ENCODE measurements at places on chromosomes 16 and 17.

- no peak for DNase-seq
These were observed 115.3 kb downstream of the NOG start for GRCh38 chr17:56708670-56709410.

GRCh38 chr17:16484445-16485175, 7.4 kb downstream of the LRRC75A start:
- no peak for DNase-seq

DNA sequence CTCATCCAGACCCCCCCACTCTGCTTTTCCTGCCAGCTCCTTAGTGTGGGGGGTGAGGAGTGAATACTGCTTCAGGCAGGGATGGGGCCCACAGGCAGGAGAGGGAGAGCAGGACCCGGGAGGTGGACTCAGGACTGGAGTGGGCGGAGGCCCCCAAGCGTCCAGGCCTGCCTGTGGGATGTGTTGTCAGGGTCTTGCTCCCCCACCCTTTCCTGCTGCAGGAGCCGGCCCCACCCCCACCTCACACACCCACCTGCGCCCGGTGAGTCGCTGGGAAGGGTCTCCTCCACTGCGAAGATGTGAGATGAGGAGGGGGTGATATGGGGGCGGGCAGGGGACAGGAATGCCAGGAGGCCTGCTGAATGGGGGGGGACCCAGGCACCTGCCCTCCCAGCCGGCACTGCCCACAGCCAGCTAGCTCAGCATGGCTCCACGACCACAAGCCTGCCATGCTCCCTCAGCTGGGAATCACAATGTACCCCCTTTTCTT, 1.1 kb downstream of the FAM171A2 start:
- DNase-seq: no peak

GRCh38 chr17:80460429-80460834, 16.0 kb downstream of the NPTX1 start:
- no peak for DNase-seq

- no peak for DNase-seq
These were observed 232.1 kb upstream of the CACNG5 start for GRCh38 chr17:66602659-66603384.

GRCh38 chr17:1498869-1499268, 6.4 kb upstream of the MYO1C start:
- no peak for DNase-seq

GRCh38 chr16:15752717-15753488, 102.9 kb downstream of the NDE1 start:
- DNase-seq: no peak

DNA sequence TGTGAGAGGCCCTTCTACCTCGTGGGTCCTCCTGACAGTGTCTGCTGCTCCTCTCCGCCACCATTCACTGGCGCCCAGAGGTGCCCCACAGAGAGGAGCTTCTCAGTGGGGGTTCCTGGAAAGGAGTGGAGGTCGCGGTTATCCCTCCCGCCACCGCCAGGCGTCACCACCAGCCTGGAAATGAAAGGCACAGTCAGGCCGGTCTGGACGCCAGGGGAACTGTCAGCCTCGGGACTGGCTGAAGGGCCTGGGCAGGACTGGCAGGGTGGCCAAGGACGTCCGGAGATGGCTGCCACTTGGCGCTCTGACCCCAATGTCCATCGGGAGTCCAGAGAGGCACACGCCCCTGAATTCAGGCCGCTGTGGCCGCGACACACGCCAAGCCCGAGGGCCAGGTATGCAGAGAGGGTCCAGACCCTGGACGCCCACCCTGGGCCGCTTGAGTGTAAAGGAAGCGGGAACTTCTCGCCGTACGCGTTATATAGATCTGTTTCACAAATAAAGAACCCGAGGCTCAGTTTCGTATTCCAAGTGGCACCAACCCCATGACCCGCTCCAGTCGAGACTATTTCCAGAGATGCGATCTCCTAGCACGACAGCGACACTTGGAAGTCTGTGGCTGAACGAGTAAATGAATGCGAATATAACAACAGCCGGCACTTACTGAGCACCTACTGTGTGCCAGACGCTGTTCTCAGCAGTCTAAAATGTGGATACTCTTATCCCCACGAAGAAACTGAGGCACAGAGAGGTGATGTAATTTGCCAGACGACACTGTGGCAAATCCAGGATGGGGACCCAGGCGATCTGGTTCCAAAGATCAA, 7.6 kb upstream of the NXPH3 start:
- DNase-seq: peak; percentile 87

- DNase-seq: no peak
These were observed 641 bp downstream of the COG8 start for GRCh38 chr16:69338557-69339288.

DNA sequence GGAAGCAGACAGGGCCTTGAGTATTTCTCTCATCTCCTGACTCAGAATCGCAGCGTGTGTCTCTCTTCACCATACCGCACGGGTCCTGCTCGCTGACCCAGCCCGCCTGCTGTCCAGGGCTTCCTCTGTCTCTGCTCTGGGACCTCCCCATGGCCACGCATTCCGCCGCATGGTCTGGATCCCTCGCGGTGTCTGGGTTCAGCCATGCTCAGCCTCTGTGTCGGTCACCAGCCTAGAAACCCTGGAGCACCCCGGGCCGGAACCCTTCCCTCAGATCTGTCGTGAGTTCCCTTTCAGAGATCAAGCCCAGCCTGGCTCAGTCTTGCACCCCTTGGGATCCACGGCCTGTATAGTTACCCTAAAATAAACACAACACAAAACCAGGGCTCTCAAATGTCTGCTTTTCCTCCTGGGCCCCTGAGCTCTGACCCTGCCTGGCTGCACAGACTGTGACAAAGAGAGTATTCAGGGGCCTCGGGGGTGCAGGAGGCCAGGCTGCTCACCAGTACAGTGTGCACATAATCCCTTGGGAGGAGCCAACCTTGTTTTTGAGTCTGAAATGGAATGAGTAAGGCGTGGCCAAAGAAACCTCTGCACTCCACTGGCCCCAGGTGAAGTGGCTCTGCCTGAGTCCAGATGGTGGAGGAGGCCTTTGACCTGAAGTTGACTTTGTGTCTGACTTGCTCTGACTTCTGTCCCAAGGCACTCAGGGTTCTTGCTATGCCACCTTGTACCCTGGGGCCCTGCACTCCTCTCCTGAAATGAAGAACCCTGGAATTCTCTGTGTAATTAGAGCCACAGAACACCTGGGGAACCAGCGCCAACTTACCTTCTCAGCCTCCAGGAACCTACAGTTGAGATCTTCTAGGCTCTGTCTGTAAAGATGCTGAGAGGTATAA, 5.8 kb upstream of the SPIRE2 start:
- no peak for DNase-seq

- no peak for DNase-seq
These were observed 4.5 kb upstream of the FOXL1 start for GRCh38 chr16:86573646-86574508.

DNA sequence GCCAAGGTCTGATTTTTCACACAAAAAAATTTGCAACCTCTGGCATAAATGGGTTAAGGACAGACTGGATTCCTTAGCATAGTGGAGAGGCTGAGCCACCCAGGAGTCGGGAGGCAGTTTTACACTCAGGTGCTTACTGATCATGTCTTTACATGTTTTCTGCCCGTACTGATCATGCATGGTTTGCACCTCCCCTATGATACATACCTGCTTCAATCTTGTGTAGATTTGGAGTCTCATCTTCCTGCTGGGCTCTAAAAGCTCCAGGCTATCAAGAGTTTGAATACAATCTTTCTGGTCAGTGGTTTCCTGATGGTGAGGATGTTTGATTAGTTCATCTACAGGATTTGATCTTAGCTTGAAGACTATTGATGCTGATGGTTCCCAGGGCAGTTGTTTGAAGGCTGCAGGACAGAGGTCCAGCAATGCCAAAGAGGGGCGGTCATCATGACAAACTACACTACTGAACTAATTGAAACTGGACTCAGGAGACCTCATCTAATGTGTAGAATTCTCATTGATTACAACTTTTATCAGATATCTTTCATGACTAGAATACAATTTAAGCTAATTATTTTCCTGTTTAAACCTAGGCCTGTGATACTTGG, 6.9 kb downstream of the C1QBP start:
- no peak for DNase-seq

- no peak for DNase-seq
These were observed 2.0 kb downstream of the CDIP1 start for GRCh38 chr16:4536391-4537106.

- no peak for DNase-seq
These were observed 32.9 kb upstream of the ANKRD40CL start for GRCh38 chr17:50800196-50800700.

DNA sequence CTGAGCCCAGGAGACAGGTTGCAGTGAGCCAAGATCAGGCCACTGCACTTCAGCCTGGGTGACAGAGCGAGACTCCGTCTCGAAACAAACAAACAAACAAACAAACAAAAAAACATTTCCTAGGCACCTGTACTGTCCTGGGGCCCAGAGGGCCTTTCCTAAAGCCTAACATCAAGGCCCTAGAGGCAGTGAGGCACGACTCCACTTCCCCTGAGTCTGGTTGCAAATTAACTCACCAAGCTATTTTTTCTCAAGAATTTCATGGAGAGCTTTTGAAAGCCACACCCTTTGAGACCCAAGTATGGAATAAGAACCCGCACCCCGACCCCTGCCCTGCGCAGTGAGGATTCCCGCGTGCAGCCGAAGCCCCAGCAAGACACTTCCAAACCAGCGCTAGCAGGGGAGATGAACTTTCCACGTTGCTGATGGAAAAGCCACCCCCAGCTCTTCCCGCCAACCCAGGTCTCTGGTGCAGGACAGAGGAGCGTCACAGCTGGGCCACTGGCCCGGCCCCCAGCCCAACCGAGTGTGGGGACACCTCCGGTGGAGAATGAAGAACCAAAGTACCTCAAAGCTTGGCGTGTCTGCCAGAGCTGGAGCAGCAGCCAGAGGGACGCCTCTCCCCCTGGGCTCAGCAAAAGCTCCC, 1.2 kb downstream of the CHST5 start:
- DNase-seq: no peak

DNA sequence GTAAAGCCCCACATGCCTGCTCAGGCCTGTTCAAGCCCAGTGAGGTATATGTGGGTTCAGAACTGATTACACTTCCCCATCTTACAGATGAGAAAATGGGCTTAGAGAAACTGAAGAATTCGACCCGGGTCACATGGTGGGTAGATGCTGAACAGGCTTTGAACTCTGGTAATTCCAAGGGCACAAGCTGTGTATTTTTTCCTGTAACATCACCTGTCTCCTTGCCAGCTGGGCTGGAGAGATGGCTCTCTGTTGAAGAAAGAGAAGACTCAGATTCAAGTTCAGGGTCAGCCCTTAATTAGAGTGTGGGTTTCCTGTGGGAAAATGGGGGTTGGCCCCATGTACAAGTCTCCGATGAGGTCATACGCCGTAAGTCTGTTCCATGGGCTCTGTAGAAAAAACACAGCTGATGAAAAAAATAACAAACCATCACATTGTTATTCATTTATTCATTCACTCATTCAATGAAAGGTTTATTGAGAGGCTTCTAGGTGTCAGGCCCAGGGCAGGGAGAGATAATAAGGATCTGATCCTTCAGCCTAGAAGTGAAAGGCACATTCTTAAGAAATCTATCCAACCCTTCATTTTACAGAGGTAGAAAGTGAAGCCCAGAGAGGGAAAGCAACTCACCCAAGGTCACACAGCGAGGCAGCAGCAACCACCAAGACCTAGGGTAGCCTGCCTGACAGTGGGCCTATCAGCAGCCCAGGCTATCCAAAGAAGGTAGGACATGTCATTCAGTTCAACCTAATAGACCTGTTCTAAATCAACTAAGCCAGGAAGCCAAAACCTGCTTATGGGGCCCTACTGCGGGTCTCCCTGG, 482.8 kb downstream of the SOX9 start:
- DNase-seq: no peak

- DNase-seq: no peak
These were observed 32.0 kb downstream of the ABCC1 start for GRCh38 chr16:15981382-15981781.

DNA sequence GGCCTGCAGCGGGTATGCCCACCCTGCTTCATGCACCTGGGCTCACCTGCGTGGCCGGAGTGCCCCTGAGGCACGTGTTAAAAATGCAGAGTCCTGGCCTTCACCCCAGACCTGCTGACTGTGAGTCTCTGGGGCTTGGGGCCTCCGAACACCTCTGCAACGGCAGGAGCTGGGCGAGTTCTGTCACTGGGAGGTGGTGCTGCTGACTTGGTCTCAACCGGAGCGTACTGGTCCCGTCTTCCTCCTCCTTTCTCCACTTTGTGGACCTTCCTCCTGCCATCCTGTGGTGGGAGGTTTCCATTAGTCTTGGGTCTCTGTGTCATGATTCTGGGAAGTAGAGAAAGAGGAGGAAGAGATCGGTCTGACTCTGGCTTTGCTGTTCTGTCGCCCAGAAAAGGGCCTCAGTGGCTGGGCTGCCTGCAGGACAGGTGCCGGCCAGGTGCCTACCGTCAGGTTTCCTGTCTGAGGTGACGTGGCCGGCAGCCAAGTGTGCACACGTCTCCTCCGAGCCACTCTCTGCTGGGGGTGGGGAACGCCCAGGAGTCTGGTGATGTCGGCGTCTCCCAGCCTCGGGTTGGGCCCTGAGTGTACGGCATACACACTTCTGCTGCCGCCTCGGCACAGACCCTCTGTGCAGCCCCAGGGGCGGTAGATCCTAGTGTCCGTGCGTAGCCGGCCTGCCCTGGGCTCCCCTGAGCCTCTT, 6.9 kb downstream of the TSC2 start:
- DNase-seq: no peak

GRCh38 chr16:28136751-28137434, 73.4 kb upstream of the GSG1L start:
- no peak for DNase-seq

GRCh38 chr16:69870761-69871160, 80.4 kb upstream of the CLEC18A start:
- no peak for DNase-seq

- peak; percentile 32 for DNase-seq
These were observed 82.9 kb upstream of the RCVRN start for GRCh38 chr17:9987779-9988585.

DNA sequence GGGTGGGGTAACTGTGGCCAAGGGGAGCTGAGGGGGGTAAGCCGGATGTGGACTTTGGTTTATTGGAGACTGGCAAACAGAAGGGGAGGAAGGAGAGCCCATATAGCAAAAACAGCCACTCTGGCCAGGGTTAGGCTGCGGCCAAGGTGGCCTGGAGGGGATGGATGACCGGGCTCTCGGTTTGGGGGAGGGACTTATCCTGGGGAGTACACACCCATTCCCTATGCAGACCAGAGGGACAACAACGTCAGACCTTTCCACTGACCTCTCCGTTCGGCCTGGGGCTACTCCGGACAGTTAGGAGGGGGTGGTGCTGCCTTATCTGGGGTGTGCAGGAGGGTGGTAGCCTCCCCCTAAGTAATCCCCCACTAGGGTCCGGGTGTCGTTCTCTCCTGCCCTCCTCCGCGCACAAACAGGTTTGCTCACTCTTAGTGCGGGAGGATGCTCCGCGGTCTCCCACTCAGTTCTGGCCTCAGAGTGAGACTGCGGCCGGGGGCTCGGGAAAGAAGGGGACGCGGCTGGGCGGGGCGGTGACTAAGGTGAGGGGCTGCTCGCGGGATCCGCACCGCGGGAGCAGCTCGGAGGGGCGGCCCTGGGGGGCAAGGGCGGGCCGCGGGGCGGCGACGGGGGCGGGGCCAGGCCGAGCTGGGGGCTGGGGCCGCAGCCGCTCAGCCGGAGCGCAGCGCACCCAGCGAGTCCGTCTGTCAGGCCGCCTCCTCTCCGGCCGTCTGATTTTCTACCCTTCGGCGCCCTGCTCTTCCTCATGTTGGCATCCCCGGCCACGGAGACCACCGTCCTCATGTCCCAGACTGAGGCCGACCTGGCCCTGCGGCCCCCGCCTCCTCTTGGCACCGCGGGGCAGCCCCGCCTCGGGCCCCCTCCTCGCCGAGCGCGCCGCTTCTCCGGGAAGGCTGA, at the start of gene WNK4:
Gene WNK4 (plus strand): TSS at position 675 of the 915 bp plus-strand sequence. CDS start 89 bp downstream, at position 764.
- no peak for DNase-seq
